GM23248 (cell line): ENCODE measurements at places on chromosomes 5 and 9.
A peak's percentile ranks its signal among the peaks of the same experiment; 100 is the strongest.

GRCh38 chr9:110935829-110936228 lies 102.4 kb downstream of the LPAR1 start:
- peak; percentile 58 for DNase-seq

DNA sequence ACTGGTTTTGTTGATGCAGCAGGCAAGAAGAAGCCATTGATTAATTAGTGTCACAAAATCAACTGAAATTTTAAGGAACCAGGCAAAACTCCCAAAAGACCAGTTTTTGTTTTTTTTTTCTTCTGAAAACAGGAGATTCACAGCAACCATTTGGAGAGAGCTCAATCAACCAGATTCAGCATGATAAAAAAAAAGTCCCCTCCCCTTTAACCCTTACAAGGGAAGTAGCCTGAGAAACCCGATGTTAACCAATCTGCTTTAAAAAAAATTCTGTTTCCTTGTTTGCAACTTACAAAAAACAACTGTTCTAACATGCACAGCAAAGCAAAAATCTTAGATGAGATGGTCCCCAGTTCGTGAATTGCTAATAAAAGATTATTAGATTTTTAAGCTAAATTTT lies 59.7 kb downstream of the HMHB1 start:
- no peak for DNase-seq

DNA sequence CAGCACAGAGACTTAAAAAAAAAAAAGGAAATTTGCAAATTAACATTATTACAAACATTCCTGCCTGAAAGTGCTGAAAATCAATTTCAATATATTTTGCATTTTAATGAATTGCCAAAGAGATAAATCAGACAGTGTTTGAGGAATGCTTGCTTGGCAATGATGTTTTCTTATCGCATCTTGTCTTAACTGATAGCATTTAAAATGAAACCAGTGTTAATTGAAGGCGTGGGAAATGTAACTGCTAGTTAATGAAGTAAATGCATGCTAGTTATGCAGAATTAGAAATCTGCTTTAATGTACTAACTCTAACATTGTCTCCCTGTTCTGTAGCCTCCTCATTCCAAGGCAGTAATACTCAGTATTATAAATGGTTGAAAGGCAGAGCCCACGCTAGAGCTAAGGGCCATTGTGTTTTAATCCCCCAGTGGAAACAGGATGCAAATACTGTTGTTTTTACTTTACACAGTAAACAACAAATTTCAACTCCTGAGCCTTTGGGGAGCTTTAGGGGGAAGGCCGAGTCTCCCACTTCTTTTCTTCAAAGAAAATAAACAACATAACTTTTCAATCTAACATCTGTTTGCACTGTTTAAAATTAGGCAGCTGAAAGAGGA lies 586.9 kb downstream of the TLE4 start:
- no peak for DNase-seq

- DNase-seq = no peak
Measured at GRCh38 chr9:74595286-74595685, 98.2 kb downstream of the RORB start.

DNA sequence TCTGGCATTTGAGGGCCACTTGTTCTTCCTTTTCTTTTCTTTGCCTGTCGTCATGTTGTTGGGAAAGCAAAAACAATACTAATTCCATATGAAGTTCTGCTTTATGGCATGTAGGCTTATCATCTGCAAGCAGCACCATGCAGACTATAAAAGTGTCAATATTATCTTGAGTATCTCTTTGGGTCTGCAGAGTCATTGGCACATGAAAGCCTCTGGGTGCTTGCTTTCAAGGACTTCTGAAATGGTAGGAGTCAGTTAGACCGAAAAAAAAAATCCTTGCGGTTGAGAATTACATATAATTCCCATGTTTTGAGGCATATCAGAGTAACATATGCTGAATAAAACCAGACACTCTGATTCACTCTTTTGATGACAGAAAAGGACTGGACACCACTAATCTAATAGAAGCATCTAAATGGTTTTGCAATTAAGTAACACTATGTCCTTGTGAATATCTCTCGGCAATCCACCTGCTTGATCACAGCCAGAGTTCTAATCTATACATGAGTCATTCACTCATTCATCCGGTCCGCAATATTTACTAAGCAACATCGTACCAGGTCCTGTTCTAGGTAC lies 44.4 kb downstream of the GNAQ start:
- DNase-seq = no peak

- DNase-seq = peak; percentile 91
Measured at GRCh38 chr5:74640954-74641734, 616 bp upstream of the ENC1 start.
